ENCODE measurements at places on chromosomes 2 and 18. TPM values are rescaled to one million over a fixed set of nuclear protein-coding genes. Genes with fewer than 3 reads are reported as not detected.

GRCh38 chr2:160381425-160381951 is 112.1 kb downstream of the RBMS1 start:
- DNase-seq, result no peak

The CCDC74B gene
- 0.85 TPM for total RNA-seq

DNA sequence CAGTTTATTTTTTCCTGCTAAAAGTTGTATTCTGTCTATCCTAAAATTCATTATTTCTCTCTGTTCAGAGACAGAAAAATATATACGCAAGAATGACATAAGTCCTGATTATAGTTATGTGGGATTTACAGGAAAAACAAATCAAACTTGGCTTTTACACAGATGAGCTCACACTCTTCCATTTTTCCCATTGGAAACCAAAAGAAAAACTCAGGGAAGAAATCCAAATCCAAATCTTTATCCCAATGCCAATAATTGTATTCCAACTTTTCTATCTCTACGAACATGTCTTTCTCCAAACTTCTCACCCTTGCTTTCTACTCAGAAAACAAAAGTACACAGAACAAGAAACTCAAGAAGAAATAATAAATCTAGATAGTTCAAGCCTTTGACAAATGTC is 249.1 kb upstream of the TMEFF2 start:
- DNase-seq, result no peak

DNA sequence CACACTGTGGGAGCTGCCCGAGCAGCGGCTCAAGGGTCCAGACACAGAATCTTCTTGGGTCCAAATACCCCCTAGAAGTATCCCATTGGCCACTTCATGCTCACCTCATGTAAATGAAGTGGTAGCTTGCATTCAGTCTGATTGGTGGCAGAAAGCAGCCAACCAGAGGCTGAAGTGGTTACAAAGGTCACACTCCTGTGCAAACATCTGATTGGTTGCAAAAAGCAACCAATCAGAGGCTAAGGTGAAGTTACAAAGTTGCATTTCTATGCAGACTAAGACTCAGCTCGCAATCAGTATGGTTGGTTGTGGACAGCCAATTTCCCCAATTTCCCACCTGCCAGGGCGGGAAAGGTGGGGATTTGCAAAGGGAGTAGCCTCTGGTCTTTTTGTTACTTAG is 94.3 kb downstream of the DGKD start:
- DNase-seq, result no peak

The ASPRV1 gene
- total RNA-seq, result 0.77 TPM

The ZBTB14 gene
- 22.2 TPM for total RNA-seq

GRCh38 chr18:25517881-25518715 is 166.1 kb upstream of the ZNF521 start:
- no peak for DNase-seq

DNA sequence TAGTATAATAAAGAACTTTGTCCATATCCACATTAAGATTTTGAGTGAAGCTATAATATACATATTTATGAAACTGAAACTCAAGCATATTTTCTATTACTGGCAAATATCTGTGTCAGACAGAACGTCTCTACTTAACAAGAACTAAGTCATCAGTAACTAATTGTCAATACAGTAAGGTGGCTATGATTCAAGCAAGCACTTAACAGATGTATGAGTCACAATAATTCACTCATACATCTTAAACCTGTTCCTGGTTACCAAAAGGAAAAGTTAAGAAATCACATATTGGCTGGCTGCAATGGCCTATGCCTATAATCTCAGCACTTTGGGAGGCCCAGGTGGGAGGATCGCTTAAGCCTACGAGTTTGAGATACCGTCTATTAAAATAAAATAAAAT is 96.0 kb downstream of the SOS1 start:
- DNase-seq, result no peak

DNA sequence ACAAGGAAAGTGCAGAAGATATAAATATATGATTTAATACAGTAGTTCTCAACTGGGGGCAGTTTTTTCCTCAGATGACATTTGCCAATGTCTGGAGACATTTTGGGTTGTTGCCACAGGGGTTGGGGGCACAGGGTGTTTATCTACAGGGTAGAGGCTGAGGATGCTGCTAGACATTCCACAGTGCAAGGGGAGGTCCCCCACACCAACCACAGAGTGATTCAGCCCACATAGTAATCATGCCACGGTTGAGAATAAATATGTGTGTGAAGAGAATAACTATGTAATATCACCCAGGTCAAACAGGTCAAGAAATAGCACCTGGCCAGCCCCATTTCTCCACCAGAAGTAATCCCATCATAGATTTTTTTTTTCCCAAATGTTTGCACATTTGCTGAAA is 17.9 kb downstream of the DYSF start:
- DNase-seq, result no peak

- DNase-seq, result no peak
Measured at GRCh38 chr2:9463698-9464034, 10.7 kb upstream of the IAH1 start.

The BAZ2B gene
- total RNA-seq, result 13.3 TPM

DNA sequence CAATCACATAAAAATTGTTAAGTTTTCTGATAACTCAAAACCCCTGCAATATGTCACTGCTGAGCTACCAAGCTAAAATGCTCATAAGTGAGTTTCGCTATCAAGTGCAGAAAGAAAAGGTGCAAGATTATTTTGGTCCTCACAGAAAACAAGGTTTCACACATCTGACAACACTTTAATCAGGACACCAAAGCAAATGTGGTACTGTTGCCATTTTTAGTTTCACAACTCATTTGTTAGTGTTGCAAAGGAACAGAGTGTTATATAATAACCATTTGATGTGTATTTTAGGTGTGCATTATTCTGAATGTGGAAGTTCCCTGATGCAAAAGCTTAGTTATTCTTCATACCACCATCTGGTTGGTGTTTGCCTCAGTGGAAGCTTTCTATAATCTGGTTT is 956.2 kb downstream of the DSC3 start:
- DNase-seq, result no peak

The NR4A2 gene
- 19.7 TPM for total RNA-seq

- no peak for DNase-seq
Measured at GRCh38 chr2:118322406-118322805, 234.1 kb downstream of the INSIG2 start.

The GALNT14 gene
- total RNA-seq, result 0.74 TPM

GRCh38 chr18:41820784-41821183 is 134.2 kb upstream of the PIK3C3 start:
- DNase-seq, result no peak

- no peak for DNase-seq
Measured at GRCh38 chr2:99660616-99661406, 171.0 kb upstream of the REV1 start.

DNA sequence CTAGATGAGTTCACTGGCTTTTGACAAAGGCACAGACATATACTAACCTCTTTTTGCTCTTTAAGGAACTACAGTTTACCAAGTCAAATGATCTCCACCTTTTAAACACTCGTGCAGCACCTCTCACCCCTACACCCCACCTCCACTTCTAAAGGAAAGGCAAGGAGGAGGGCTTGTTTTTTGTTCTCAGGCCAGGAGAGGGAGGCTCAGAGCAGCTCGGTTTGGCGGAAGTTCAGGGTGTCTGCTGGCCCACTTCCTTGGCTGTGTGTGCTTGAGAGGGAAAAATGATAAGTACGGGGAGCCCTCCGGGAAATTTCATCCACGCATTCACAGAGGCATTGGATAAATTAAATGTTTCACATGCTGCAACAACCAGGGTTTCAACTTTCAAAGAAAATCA is 667.9 kb downstream of the BCL11A start:
- DNase-seq, result no peak

GRCh38 chr2:63651356-63651755 is 62.6 kb downstream of the MDH1 start:
- no peak for DNase-seq

The TCF7L1 gene
- not detected for total RNA-seq

The POLR1A gene
- 60.3 TPM for total RNA-seq

GRCh38 chr2:23926290-23926749 is 603 bp downstream of the ATAD2B start:
- DNase-seq, result peak; percentile 52

The UGT1A10 gene
- not detected for total RNA-seq

DNA sequence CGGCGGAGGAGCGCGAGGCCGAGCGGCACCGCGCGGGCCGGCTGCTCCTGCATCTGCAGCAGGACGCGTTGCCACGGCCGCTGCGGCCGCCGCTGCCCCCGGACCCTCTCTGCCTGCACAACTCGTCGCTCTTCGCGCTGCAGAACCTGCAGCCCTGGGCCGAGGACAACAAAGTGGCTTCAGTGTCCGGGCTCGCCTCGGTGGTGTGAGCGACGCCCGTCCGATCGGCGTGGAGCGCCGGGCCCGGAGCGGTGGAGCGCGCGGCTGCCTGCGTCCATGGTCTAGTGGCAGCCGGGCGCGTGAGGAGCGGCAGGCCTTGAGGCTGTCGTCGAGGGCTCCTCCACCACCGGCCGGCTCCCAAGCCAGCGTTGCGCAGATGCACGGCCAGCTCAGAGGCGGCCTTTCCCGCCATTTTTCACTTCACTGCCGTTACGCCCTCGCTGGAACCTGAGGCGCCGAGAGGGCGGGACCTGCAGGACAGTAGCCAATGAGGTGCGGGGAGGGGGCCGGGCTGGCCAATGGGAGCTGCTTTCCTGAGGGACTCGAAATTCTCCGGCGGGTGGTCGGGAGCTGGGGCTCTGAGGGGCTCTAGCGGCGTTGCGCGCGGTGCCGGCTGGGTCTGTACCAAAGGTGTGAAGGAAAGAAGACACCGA is 1.9 kb downstream of the TLX2 start:
- DNase-seq, result peak; percentile 62

GRCh38 chr2:156589381-156590079 is 153.4 kb downstream of the GPD2 start:
- no peak for DNase-seq

- no peak for DNase-seq
Measured at GRCh38 chr2:217857624-217858506, 144.9 kb downstream of the TNS1 start.

The TUBA4B gene
- not detected for total RNA-seq

- DNase-seq, result no peak
Measured at GRCh38 chr2:11773111-11773510, 26.7 kb downstream of the LPIN1 start.

DNA sequence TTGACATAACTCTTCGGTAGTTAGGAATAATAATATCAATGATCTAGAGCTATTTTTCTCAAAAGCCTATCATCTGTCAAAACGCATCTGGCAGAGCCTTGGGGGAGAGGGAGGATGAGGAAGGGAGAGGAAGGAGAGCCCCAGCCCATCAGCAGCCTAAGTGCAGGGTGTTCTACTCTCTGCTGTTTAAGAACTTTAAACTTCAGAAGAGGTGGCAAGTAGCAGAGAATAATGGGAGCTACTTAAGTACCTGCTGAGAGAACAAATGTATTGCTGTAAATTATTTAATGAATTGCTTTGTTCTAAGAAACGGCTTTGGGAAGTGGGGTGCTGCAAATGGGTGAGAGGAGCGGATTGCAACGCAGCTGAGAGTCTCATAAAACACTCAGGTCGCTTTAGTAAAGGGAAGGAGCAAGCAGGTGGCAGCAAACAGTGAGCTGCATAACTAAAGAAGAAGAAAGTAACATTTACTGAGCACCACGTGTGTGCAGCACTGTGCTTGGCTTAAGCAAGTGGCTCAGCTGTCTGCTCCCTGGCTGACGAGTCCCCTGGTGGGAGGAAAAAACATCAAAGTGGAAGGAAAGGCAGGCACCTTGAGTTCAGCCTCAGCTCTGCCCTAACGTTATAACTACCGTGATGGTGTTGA is 26.3 kb upstream of the SH3RF3 start:
- DNase-seq, result no peak

The UCN gene
- 1.7 TPM for total RNA-seq

GRCh38 chr2:203574824-203575223 is 39.7 kb upstream of the RAPH1 start:
- no peak for DNase-seq

- no peak for DNase-seq
Measured at GRCh38 chr18:55633032-55633431, 45.0 kb upstream of the TCF4 start.

The MZT2A gene
- total RNA-seq, result 141 TPM

The UNC80 gene
- not detected for total RNA-seq

The CFC1 gene
- total RNA-seq, result not detected

The CHST9 gene
- total RNA-seq, result not detected

DNA sequence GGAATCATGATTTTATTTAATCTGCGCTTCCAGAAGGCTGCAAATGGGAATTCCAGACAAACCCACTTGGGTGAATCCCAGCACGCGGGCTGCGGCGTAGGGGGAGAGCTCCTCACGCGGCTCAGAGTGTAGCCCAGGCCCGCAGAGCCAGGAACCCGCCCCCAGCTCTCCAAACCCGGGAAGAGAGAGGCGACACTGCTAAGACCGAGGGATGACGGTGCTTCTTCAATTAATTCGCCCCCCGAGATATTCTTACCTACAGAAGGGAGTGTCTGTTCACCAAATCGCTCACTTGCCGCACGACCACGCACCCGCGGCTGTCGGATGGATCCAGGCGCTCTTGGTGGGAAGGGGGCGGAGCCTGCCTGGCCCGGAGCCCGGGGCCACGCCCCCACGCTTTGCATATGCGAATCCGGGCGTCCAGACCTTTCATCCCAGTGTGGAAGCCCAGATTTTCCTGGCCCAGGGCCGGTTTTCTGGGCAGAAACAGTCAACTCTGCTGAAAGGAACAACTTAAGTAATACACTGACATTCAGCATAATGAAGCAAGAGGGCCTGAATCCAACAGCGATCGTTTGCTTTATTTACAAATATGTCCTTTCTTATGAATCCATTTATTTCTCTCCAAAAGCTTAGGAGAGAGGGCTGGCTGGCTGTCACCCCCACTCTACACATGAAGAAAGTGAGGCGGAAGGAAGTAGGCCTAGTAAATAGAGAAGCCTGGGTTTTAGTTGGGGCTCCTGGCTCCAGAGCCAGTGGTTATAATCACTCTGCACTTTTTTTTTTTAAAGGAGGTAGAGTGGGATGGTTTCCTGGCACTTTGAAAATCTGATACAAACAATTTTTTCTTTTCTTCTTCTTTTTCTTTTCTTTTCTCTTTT is at the start of gene SLC19A3:
Gene SLC19A3, minus strand, starts transcription at position 342 of the 881 bp plus-strand sequence. CDS start 15,710 bp downstream, outside the sequence.
- no peak for DNase-seq

- no peak for DNase-seq
Measured at GRCh38 chr2:101361121-101361520, 26.2 kb downstream of the CREG2 start.

The LYPD1 gene
- total RNA-seq, result not detected

The INHBB gene
- not detected for total RNA-seq

The LCT gene
- total RNA-seq, result 0.29 TPM

The IL36RN gene
- total RNA-seq, result not detected

The EVX2 gene
- total RNA-seq, result not detected

GRCh38 chr2:201696151-201696659 is 2.2 kb downstream of the MPP4 start:
- DNase-seq, result no peak

The GAREM1 gene
- total RNA-seq, result not detected

GRCh38 chr18:28149810-28150420 is 27.0 kb downstream of the CDH2 start:
- DNase-seq, result no peak

The SH3RF3 gene
- total RNA-seq, result 0.31 TPM

The CDKL4 gene
- total RNA-seq, result 0.31 TPM

The SLC5A7 gene
- total RNA-seq, result not detected

- no peak for DNase-seq
Measured at GRCh38 chr18:47628240-47628781, 302.1 kb downstream of the SMAD2 start.

GRCh38 chr18:40004246-40004645 is 1950.8 kb upstream of the PIK3C3 start:
- DNase-seq, result no peak

The GGCX gene
- 22.3 TPM for total RNA-seq

- DNase-seq, result no peak
Measured at GRCh38 chr2:179677077-179677688, 184.2 kb downstream of the ZNF385B start.

GRCh38 chr2:158464426-158465281 is 7.9 kb downstream of the PKP4 start:
- DNase-seq, result no peak

Measured in CD8-positive, alpha-beta memory T cell (primary cell).